ENCODE measurements at places on chromosomes 3 and 15. TPM values are rescaled to one million over a fixed set of nuclear protein-coding genes. Genes with fewer than 3 reads are reported as not detected.

- H3K4me3 ChIP-seq = peak overlapping the region; percentile 36
- H3K4me1 ChIP-seq = peaks cover 30% of the 10 kb centered on the region
- no peaks in the 10 kb centered on the region for H3K27me3 ChIP-seq
- H3K27ac ChIP-seq = peak overlapping the region; percentile 87
- peak; percentile 38 for DNase-seq
- peaks cover 9% of the 10 kb centered on the region for H3K36me3 ChIP-seq
Observed at GRCh38 chr3:114308830-114309229, 15.0 kb downstream of the TIGIT start.

DNA sequence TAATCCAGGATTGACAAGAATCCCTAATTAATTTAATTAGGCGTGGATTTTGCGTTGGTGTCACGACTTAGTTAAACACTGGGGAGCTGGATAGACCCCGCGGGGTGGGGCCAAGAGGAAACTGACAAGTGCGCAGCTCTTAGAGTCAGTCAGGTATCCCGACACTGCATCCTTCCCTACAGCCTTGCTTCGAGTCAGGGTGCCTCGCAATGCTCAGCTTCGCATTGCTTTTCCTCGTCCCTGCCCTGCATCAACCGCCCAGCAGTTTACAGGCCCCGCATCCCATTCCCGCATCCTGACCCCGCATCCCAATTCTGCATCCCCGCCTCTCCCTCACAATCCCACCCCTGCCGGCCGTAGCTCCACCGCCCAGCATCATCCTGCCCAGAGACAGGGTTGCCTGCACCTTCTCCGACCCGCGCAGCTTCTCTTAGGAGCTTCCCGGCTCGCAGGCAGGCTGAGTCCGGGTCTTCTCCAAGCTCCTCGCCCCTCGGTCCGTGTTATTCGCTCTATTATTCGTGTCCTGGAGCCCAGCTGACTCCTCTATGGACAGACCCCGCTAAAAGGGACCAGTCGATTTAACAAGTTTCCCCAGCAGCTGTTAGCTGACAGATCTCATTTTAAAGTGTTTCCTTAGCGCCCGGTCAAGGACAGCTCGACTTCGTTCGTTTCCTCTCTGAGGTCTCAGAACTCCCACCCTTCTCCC is 699 bp upstream of the SHOX2 start:
- H3K4me1 ChIP-seq = peaks cover 50% of the 10 kb centered on the region
- peak overlapping the region; percentile 62 for H3K27ac ChIP-seq

DNA sequence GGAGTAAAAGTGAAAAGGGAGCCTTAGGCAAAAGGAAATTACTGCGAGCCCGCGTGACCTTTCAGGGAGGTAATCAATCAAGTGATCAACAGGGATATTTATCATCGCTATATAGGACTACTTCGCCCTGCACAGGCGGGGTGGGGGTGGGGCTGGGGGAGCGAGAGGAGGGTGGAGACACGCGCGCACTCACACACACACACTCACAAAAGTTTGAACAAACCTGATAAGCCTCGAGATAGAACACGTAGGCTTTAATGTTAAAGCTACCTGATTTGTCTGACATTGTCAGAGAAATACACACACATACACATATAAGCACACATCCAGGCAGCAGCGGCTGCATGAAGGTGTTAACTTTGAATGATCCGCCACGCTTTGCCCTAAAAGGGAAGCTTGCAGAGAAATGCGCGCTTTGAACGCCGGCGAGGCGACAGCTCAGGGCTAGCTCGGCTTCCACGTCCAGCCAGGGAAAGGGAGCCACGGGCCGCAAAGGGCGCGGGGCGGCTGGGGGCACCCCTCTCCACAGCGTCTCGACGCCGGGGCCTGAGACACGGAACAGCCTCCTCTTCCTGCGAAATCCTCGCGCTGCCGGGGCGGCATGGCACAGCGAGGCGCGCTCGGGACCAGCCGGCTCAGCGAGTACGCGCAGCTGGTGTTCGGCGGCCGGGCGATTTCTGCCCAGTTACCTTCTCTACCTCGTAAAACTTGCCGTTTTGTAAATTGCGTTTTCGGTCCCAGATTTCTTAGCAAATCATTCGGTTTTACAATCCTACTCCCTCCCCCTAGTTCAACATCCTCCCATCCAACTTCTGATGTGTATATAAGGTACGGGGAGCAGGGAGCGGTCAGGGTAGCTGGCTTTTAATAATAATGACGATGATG is 4.8 kb upstream of the MECOM start:
- peak overlapping the region; percentile 47 for H3K4me3 ChIP-seq
- no peak overlapping the region for H3K27ac ChIP-seq
- no peaks in the 10 kb centered on the region for H3K36me3 ChIP-seq
- peaks cover 14% of the 10 kb centered on the region for H3K4me1 ChIP-seq

Gene DPPA4
- total RNA-seq = not detected

GRCh38 chr15:51814606-51815005 is 14.8 kb upstream of the TMOD3 start:
- H3K4me3 ChIP-seq = no peak overlapping the region
- no peak for DNase-seq
- no peaks in the 10 kb centered on the region for H3K4me1 ChIP-seq
- no peaks in the 10 kb centered on the region for H3K27me3 ChIP-seq
- H3K27ac ChIP-seq = no peak overlapping the region

Data from activated naive CD8-positive, alpha-beta T cell treated with anti-CD3 and anti-CD28 coated beads, Interleukin-2, amount 10 ng/mL, durations not matched to agents 7 days and 5 days (primary cell).